ENCODE measurements at places on chromosomes 16 and 17.

GRCh38 chr16:49851468-49851787, 4.5 kb downstream of the ZNF423 start:
- no peak for DNase-seq

DNA sequence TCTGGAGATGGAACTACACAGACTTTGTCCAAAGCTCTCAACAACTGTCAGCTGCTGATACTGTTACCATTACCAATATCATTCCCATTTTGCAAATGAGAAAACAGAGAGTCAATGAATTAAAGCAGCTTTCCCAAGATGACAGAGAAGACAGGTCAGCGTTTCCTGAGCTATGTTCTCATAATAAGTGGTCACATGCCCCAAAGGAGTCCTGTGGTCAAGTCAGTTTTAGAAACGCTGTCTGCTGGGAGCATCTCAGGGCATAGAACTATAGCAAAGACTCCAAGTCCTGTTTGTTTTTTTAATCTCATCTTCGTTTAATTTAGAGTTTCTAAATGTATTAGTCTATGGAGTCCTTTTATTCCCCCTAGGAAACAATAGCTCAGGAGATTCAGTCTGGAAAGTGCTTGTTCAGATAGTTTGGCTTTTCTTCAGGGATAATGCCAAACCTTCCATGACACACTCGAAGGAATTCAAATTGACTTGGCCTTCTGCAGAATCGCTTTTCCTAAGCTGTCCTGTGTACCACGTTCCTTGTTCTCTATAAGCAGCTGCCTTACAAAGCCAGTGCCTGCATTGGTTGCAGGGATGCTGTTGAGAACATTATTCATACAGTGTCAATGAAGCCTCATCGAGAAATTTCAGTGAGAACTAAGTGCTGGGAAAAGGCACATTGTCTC, 12.1 kb downstream of the CCDC42 start:
- DNase-seq, result no peak

GRCh38 chr17:30905742-30906100, 317 bp downstream of the TEFM start:
- peak; percentile 39 for DNase-seq

DNA sequence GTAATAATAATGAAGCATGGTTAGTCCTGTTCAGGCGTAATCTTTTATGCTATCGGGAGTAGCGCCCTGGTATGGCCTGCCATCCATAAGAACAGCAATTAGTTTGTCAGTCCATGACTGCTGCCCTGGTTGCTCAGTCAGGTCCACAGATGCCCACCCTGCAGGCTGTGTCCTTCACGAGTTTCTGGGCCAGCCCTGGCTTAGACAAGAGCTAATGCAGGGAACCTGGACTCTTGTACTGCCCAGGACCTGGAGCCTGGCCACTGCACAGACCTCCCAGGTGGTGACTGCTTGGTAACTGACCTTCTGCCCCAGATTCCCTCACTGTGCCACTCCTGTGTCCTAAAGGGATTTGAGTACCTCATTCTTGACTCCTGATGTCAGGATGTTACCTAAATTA, 161.1 kb upstream of the NOG start:
- no peak for DNase-seq

DNA sequence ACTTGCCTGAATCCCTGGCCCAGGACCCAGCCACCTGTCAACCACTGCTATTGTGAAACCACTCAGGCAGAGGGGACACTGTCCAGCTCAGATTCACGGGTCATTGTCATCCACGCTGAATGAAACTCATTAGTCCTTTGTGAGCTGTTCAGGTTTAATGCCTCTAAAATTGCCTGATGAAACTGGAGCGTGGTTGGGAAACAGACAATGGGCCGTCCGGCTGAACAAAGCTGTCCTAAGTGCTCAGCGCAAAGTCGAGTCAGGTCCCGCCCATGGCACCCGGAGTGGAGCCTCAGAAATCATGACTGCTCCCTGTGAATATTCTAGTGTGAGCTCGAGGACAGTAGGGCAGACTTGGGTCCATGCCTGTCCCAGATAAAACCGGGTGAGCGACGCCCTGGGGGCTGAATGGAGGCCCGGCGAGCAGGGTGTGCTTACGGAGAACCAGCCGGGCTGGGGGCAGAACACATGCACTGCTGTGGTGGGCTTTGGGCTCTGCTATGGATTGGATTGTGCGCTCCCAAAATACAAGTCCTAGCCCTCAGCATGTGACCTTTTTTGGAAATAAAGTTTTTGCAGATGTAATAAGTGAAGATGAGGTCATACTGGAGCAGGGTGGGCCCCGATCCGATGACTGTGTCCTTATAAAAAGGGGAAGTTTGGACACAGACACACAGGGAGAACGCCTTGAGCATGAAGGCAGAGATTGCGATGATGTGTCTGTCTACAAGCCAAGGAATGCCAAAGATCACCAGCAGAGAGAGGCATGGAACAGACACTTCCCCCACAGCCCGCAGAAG, 12.9 kb upstream of the CMIP start:
- peak; percentile 87 for DNase-seq

GRCh38 chr16:49281843-49282642, 405 bp upstream of the CBLN1 start:
- DNase-seq, result no peak

DNA sequence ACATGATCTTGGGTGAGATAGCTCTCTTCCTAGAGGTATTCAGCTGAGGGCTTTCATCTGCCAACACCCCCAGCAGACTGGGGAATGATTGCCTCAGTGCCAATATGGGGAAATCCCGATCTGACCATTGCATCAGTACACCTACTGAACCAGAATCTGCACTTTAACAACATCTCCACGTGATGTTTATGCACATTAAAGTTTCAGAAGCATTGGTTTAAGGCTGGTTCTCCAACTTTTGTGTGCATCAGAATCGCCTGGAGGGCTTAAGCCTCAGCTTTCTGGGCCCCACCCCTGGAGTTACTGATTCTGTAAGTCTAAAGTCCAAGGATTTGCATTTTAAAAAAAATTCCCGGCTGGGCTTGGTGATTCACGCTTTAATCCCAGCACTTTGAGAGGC, 123.6 kb upstream of the MED13 start:
- DNase-seq, result no peak

- no peak for DNase-seq
Measured at GRCh38 chr17:17108451-17109049, 66.3 kb downstream of the MPRIP start.

DNA sequence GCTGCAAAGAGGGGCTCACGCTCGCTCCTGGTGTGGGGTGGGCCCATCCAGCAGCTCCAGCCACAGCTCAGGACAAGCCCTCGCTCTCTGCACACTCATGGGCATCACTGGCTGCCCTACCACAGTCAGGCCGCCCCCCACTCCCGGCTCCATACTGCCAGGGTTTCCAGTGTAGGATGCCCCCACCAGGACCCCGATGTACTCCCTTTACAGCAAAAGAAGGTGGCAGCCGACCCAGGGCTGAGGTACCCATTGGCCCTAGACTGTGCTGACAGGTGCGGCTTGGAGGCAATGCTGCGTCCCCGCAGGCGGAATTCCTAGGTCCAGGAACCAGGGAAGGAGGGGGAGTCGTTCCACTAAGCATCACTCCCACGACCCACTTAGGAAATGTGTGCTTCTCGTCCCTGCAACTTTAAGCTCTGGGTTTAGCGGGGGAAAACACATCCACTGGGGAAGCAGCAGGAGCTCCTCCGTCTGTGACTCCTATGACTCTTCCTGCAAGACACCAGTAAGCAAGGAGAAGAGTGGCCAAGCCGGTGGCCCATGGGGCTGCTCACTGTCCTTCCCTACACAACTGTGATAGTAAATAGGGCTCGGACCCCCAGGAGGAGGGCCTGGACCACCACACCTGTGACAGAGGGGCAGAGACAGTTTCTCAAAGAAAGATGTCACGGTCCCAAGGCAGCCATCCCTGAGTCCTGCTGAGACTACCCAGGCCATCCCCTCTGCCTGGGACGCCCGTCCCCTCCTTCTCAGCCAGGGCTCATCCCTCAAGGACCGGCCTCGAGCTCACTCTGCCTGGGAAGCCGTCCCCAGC, 13.1 kb downstream of the CORO7 start:
- no peak for DNase-seq

DNA sequence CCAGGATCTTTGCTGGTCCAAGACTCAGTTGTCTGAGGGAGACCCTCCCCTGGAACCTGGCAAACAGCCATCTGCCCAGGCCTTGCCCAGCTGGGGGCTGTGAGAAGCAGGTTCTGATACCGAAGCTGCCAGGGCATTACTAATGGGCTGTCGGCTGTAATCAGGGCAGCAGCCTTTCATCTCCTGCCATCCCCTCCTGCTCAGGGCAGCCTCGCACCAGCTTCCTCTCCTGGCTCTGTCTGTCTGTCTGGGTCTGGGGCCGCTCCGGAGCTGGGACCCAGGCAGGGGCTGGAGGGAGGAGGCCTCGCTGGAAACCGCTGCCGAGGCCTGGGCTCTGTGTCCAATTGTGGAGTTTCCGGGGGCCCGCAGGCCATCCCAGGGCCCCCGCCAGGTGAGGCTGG, 21.6 kb upstream of the BRD7 start:
- DNase-seq, result no peak

- peak; percentile 78 for DNase-seq
Measured at GRCh38 chr17:8859027-8859803, 8.3 kb downstream of the PIK3R6 start.

DNA sequence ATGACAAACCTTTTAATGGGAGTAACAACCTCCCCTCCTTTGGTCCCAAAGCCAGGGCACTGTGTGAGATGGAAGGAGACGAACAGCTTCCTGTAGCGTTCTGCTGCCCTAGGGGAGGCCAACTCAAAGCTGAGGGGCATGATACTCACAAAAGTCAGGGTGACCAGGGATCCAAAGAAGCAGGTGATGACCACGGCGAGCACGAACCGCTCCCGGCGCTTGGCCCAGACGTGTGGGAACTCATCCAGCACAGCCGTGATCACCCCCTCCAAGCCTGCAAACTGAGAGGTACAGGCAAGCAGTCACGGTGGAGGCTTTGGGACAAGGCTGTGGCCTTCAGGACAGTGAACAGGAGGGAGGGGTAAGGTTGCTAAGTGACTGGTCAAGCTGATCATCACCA, 25.1 kb downstream of the SLC6A4 start:
- no peak for DNase-seq

DNA sequence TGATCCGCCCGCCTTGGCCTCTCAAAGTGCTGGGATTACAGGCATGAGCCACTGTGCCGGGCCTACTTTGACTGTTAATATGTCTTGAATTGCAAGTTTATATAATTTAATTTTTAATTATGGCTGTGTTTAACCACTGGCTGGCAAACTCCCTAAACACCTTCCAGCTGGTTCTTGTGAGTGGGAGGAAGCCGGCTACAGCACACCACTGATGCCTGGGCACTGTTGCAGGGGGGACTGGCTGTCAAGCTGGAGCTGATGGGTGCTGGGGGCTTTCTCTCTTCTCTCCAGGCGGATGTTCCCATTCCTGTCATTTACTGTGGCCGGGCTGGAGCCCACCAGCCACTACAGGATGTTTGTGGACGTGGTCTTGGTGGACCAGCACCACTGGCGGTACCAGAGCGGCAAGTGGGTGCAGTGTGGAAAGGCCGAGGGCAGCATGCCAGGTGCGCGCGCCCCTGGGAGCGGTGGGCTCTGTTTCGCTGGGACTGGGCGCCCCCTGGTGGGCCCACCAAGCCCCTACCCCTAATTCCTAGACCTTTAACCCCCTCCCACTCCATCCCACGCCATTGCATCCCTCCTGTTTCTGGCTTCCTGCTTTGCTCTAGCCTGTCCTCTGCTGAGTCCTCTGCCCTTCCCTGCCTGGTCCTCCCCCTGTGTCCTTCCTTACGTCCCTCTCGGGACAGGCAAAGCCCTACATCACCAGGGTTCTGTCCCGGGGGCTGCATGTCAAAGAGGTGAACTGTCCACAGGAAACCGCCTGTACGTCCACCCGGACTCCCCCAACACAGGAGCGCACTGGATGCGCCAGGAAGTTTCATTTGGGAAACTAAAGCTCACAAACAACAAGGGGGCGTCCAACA, 9.5 kb downstream of the TBX21 start:
- DNase-seq, result peak; percentile 34

GRCh38 chr16:89195521-89196171, 4.7 kb downstream of the SLC22A31 start:
- DNase-seq, result no peak

DNA sequence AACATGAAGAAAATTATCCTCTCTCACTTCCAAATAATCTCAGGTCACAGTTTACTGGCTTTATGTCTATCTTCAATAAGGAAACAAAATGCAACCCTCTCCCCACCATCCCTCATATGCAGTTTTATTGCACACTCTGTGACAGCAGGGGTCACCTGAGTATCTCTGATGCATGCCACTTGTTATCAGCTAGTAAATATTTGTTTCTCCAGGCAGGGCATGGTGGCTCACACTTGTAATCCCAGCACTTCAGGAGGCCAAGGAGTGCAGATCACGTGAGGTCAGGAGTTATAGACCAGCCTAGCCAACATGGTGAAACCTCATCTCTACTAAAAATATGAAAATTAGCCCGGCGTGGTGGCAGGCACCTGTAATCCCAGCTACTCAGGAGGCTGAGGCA, 61.1 kb downstream of the ADAMTS18 start:
- DNase-seq, result no peak

DNA sequence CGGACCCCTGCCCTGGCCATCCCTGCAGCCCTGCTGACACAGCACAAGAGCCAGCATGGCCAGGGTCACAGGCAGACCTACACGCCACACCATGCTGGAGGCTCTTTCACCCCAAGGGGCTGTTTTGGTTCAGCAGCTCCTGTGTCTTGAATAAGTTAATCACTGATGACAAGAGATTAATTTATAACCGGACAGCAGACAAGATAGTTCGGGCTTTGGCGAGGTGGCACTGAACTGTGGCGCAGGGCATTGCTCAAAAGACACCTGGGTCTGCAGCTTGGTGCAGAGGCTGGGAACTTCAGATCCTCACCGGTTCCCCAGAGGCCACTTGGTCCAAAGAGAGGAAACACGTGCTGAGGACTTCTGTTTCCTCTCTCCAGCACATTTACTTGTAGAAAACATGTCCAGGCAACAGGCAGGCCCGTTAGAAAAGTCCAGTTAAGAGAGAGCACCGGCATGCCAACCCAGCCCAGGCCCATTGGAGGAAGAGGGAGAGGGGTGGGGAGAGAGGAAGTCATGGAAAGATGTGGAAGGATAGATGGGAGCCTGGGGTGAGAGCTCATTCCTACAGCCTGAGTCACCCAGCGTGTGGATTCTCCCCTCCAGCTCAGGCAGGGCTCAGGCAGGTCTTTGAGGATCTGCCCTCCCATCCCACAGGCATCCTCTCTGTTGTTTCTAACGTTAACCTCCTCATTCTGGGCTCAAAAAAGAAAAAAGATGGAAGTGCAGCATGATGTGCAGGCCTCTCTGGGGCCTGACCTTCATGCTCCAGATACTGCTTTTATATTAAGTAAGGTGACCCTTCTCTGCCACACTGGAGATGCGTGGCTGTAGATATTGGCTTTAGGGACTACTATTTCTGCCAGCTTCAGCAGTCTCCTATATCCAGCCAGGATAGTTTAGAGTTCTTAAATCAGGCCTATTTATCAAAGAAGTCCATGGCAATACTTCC, 80.0 kb upstream of the HNF1B start:
- DNase-seq, result peak; percentile 92

GRCh38 chr17:50953831-50954601, 87.9 kb upstream of the TOB1 start:
- no peak for DNase-seq

GRCh38 chr17:77570565-77570898, 388.0 kb upstream of the TNRC6C start:
- no peak for DNase-seq
